NCI-H1417 (cell line): ENCODE measurements at places on chromosomes 4 and X.

GRCh38 chr4:72463724-72464123 lies 105.3 kb downstream of the ADAMTS3 start:
- DNase-seq: no peak

- DNase-seq: no peak
Observed at GRCh38 chr4:18202486-18202885, 180.9 kb upstream of the LCORL start.

DNA sequence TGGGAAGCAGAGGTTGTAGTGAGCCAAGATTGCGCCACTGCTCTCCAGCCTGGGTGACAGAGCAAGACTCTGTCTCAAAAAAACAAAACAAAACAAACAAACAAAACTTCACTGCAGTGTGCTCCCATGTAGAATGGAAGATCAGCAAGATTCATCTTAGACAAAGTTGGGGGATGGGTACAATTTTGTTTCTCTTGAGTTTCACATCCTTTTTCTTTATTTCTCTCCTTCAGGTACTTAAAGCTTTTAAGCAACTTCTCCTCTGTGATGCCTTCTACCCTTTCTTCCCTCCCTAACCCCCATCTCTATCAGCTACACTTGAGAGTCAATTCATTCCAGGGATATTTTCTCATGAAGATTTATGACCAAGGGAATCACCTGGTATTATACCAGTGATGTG lies 15.5 kb upstream of the RBBP7 start:
- DNase-seq: no peak

DNA sequence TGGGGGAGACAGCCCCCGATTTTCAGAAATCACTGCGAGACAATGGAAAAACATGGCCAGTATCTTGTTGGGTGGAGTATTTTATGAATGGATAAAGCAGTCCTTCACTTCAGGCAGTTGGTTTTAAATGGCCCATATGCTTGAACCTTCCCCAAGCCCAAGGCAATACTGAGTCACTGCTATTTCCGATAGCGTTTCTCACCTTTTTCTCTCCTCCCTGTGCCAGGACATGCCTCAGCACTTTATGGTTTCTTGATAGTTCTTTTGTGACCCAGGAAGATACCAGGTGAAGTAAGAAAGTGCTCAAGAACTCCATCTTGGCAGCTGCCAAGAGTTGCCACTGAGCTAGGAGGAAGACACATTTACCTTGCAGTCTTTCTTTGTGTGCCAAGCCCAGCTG lies 26.8 kb upstream of the ESX1 start:
- no peak for DNase-seq

DNA sequence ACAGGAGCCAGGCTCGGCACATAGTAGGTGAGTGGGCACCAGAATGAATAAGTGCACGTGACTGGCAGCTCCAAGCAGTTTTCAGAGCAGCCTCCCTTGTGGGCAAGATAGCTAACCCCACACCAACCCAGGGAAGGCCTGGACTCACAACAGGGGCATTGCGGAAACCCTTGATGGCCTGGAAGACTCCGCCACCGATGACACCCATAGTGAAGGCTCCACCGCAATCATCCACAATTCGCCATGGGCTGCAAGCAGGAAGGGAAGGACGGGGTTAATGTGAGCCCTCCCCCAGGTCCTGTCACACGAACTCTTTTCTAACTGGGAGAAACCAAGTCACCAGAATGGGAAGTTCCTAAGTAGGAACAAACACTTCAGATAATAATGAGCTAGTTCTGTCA lies 957 bp downstream of the TIMM17B start:
- no peak for DNase-seq

DNA sequence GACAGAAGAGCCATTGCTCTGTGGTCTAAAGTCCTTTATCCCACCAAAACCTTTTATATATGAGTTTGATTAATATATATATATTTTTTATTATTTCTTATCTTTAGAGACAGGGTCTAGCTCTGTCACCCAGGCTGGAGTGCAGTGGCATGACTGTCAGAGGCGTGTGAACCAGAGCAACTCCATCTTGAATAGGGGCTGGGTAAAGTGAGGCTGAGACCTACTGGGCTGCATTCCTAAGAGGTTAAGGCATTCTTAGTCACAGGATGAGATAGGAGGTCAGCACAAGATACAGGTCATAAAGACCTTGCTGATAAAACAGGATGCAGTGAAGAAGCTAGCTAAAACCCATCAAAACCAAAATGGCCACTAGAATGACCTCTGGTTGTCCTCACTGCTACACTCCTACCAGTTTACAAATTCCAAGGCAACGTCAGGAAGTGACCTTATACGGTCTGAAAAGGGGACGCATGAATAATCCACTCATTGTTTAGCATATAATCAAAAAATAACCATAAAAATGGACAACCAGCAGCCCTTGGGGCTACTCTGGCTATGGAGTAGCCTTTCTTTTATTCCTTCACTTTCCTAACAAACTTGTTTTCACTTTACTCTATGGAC lies 10.5 kb downstream of the TBCK start:
- DNase-seq: no peak

DNA sequence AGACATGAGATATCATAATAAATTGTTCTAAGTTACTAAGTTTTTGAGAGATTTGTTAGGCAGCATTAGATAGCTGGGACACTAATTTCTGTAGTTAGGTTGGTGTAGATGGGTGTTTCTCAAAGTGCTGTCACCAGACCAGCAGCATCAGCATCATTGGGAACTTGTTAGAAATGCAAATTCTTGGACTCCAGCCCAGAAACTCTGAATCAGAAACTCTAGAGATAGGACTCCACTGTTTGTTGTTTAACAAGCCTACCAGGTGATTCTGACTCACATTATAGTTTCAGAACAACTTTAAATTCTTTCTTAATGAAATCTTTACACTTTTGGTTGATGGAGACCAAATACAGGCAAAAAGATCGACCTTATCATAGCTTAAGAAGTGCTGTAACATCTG lies 173.7 kb downstream of the PABPC4L start:
- no peak for DNase-seq

GRCh38 chr4:140296335-140297220 lies 76.9 kb upstream of the SCOC start:
- peak; percentile 79 for DNase-seq

DNA sequence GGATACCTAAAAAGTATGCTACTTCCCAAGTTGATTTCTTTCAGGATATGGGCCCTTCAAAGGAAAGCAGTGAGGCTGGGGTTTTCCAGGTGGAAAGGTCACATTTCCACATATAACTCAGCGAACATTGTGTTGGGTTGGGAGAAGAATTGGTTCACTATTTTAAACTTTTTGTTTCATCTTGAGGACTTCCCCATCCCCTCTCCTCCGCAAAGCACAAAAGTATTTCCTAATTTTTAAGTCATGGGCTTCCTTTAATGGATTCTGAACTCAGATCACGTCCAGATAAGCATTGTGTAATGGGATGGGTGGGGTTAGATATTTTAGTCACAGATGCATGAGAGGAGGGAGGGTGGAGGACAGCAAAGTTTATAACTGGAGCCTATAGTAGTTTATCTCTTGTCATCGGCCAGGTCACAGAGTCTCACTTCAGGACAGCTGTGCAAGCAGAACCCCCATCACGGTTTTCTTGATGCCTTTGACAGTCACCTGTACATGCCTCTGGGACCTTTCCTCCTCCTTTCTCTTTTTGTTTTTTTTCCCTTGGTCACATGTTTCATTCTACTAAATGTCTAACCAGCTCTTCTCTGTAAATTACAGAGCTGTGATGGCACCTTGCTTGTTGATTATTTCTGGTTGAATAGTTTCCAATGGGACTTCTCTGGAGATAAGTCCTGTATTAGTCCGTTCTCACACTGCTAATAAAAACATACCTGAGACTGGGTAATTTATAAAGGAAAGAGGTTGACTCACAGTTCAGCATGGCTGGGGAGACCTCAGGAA lies 115.4 kb downstream of the PTTG2 start:
- DNase-seq: no peak

- DNase-seq: no peak
Observed at GRCh38 chr4:8606966-8607365, 14.4 kb downstream of the CPZ start.

DNA sequence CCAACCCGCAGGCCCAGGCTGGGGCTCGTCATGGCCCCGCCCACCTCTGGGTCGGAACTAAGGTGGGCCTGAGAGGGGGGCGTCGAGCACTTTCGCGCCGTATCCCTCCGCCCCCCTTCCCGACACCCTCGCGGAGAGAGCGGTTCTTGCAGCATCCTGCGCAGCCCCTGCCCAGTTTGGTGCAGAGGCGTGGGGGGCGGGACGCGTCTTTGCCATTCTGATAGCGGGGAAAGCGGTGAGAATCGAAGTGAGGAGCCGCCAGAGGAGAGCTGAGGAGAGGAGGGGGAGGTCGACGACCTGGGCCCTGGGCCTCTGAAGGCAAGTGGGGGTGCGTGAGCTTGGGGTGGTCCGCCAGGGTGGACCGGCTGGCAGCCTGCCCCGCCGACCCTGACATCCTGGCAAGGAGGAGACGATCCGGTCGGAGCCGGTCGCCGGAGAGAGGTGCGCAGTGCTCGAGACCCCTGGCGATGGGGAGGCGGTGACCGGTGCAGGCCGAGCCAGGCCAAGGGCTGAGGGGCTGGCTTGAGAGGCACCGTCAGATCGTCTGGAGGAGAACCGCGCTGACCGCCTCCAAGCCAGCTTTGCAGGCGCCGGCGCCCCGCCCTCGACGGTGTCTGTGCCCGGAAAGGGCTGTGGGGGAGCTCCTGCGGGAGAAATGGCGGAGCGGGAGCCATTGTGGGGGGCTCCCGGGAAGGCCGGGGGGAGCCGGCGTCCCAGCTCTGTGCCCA lies 25.5 kb downstream of the GPRASP3 start:
- no peak for DNase-seq

DNA sequence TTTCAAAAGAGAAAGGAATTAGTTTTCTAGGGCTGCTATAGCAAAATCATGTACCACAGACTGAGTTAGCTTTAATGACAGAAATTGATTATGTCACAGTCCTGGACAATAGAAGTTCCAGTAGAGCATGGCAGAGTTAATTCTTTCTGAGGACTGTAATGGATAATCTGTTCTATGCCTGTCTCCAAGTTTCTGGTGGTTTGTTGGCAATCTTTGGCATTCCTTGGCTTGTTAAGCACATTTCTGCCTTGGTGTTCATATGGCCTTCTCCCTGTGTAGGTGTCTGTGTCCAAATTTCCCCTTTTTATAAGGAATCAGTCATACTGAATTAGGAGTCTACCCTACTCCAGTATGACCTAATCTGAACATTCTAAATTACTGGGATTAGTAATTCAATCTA lies 336.1 kb upstream of the PABPC4L start:
- no peak for DNase-seq

- peak; percentile 40 for DNase-seq
Observed at GRCh38 chr4:83905952-83906351, 370.0 kb downstream of the GPAT3 start.

DNA sequence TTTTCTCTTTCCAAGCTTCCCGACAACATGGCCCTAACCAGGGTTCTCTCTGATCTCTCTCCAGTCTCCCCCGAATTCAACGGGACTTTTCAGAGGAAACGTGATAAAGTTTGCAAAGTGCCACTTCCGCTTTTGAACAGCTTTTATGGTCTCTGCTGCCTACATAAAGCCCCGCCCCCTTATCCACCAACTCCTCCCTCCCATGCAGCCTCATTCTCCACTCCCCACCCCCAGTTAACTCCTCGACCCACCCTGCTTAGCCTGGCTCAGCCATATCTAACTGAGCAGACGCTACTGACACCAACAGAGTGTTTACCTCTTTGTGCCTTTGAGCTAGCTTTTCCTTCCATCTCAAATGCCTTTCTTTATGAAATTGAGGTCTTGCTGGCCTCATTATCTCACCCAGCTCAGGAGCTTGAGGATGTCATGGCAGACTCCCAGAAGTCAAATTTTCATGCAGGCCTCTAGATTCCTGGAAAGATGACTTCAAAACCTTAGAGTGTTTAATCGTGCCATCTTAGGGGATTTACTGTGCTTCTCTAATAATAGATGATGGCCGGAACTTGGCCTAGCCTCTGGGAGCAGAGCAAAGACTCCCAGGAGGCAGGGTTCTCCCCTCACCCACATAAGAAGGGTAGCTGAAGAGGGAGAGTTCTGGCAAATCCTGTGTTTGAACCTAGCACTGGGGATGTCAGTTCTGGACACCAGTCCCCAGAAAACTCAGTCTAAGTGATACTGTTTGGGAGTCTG lies 606.0 kb downstream of the BCOR start:
- DNase-seq: no peak

DNA sequence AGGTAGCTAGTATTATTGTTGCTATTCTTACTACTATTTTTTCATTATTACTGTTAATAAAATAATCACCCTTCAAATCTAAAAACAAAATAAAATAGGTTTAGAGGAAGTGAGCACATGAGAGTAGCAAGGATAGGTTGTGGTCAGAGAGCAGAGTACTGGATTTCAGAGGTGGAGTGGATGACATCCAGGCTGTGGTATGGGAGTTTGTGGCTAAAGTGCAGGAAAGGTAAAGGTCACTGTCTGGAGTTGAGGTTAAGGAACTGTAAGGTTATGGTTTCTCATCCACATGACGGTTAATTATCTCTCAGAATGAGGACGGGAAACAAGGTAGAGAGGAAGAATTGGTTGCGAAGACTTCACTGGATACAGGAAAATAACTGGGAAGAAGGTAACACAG lies 27.7 kb downstream of the STEEP1 start:
- no peak for DNase-seq

- no peak for DNase-seq
Observed at GRCh38 chr4:123889507-123889906, 492.9 kb downstream of the SPRY1 start.

DNA sequence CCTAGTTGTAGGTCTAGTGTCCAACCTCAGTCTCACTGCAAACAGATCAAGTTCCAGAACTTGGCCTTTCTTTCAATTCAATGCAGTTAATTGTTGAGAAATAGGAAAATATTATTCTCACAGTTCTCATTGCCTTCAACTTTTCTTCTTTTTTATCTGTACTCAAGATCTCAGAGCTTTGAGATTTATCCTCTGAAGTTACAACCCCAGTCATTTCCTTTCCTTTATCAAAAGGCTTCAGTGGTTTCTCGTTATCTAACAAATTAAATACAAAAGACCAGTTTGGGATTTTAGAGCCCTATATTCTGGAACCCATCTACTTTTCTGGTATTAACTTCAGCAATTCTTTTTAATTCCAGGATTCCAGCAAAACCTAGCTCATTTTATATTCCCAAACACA lies 130.2 kb downstream of the TMA16 start:
- no peak for DNase-seq

- DNase-seq: peak; percentile 52
Observed at GRCh38 chrX:27918799-27919198, 62.5 kb downstream of the DCAF8L1 start.

- no peak for DNase-seq
Observed at GRCh38 chr4:108171339-108172230, 2.9 kb upstream of the LEF1 start.

GRCh38 chrX:100447655-100448397 lies 37.8 kb upstream of the PCDH19 start:
- DNase-seq: peak; percentile 23

GRCh38 chr4:170022211-170022610 lies 4.0 kb downstream of the MFAP3L start:
- DNase-seq: no peak

DNA sequence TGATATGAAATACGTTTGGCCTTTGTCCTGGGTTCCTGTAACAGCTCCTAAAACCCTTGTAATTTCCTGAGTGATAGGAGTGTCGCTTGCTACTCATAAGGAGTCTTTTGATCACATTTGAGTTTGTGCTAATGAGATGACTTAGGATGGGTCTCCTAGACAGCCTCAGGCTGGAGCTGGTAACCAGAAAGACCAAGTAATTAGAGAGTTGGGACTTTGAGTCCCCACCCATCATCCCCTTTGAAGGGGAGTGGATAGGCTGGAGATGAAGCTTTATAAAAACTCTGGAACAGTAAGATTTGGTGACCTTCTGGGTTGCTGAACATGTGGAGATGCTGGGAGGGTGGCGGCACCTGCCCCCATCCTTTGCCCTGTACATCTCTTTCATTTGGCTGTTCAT lies 2.9 kb downstream of the SEC24B start:
- DNase-seq: no peak
